Stimulated activated CD8-positive, alpha-beta memory T cell treated with anti-CD3 and anti-CD28 coated beads, Interleukin-15, amount 100 ng/mL, for 1 hour (primary cell): ENCODE measurements at places on chromosomes 12 and 14.

DNA sequence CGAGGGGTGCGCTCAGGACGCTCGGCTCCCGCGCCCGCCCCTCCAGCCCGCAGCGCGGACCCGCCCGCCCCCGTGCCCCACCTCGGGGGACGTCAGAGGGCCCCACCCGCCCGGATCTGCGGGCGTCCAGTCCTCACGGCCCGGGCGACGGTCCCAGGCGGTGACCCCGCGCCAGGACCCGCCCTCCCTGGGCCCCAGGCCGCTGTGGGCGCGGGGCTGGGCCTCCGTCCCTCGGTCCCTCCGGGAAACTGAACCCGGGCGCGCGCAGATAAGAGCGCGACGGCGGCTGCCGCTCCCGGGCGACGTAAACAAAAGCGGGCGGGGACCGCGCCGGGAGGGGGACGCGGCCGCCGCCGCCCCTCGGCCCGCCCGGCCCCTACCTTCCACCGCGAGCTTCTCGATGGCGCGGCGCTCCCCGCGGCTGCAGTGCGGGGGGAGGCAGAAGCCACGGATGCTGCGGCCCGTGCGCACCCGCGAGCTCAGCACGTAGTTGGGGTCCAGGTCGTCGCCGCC is 1.1 kb downstream of the CKB start:
- no peak for DNase-seq

GRCh38 chr12:32477714-32478113 is 78.4 kb downstream of the FGD4 start:
- no peak for DNase-seq

GRCh38 chr12:103128862-103129501 is 171.5 kb downstream of the ASCL1 start:
- DNase-seq: no peak

DNA sequence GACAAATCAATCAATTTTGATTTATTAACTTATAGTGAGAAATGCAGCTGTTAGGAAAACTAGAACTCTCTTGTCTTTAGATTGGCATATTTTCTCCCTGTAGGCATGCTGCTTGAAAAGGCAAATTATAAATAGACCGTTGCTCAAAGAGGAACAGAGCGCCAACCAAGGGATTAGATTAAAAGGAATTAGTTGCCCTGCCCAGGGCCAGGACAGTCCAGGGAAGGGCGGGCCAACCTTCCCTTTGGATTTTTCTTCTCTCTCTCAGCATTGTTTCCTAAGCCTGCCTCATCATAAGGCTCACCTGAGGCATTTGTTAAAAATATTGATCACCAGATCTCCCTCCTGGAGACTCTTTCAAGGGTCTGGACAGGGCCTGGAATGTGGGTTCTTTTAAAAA is 8.6 kb downstream of the CIPC start:
- DNase-seq: no peak

DNA sequence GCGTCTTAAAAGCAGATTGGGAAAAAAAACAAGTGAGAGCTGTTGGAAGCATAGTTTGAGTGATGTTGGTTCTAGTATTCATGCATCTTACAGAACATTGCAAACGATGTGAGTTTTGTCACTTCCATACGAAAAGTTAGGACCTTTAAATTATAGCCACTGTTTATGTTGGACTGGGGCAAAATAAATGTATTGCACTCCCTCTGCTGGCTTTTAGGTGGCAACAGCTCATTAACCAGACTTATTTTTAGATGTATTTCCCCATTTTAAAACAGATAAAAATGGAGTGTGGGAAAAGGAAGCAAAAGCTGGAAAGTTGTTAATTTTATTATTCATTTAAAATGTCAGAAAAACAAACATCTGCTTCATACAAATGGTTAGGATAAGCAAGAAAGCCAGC is 111.9 kb downstream of the LGR5 start:
- no peak for DNase-seq

- no peak for DNase-seq
These were observed 920.7 kb upstream of the FOXG1 start for GRCh38 chr14:27845902-27846301.

DNA sequence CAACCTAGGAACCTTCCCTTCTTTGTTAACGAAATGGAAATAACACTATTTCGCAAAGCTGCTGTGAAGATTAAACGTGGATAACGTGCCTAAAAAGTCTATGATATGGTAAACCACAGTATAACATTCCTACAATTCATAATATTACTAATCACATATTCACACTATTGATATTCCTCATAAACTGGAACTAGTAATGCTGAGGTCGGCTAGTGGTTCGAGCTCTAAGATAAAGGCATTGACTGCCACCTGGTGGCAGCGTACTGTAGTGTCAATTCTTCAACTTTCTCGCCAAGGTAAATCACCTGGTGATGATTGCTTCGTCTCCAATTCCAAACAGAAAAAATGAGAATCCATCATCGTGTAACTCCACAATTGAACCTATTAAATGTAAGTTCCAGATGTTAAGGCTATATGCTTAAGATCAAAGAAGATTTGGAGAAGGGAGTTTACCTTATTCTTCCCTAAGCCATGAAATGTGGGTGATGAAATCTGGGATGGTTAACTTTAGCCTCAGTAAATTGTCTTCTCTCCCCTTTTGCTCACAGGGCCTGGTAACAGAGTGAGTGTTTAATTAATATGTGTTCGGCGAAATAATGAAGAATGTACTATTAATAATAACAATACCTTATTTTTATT is 197.5 kb upstream of the TMEM132C start:
- no peak for DNase-seq

DNA sequence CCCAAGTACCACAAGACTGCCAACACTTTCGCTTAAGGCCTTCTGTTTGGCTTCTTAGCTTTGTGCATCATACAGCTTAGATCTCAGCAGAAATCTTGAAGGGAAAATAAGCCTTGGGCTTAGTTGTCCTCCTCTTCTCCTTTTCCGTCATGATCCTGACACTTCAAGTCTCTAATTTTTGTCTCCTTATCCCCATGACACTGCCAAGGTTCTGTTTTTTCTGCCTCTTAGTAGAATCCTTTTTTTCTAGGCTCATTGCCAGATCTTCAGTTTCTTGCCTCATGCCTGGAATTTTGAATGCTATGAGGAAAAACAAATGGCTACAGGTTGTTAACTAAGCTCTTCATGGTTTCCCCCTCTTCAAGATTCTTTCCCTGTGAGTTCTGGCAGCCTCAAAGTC is 450.4 kb downstream of the LRFN5 start:
- no peak for DNase-seq
